Suprapubic skin (tissue), 4 donors: ENCODE measurements at places on chromosomes 2 and 18.

DNA sequence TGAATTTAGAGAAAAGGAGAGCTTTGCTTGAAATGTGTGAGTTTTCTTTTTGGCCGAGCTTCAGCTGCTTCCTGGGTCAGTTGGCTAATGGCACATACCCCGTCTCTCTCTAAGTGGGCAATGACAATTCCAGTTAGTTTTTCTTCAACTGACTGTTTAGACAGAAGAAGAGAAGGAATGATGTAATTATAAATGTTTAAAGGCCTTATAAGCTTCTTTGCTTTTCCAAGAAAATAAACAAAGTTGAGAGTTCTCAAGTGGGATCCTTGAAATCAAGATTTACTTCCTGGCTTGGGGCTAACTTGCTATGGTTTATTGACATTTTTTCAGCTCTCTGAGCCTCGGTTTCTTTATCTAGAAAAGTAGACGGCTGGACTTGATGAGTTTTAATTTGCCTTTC, 794.9 kb upstream of the ACVR2A start:
- DNase-seq = no peak

DNA sequence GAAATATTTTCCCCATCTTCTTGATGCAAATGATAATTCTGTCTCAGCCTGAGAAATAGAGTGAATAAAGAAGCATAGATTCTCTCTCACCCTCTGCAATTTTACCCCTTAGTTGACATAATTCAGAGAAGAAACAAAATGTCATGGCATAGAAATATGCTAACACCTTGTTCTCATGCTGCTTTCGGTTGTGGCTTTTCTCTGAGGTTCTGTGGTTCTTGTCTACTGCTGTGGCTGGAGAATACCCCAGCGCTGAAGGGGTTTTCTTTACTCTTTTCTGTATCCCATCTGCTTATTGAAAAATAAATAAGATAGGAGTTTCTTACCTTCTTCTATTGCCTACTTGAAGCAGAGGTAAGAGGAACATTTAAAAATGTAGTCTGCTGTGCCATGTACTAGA, 15.4 kb upstream of the RAB27B start:
- DNase-seq = no peak

DNA sequence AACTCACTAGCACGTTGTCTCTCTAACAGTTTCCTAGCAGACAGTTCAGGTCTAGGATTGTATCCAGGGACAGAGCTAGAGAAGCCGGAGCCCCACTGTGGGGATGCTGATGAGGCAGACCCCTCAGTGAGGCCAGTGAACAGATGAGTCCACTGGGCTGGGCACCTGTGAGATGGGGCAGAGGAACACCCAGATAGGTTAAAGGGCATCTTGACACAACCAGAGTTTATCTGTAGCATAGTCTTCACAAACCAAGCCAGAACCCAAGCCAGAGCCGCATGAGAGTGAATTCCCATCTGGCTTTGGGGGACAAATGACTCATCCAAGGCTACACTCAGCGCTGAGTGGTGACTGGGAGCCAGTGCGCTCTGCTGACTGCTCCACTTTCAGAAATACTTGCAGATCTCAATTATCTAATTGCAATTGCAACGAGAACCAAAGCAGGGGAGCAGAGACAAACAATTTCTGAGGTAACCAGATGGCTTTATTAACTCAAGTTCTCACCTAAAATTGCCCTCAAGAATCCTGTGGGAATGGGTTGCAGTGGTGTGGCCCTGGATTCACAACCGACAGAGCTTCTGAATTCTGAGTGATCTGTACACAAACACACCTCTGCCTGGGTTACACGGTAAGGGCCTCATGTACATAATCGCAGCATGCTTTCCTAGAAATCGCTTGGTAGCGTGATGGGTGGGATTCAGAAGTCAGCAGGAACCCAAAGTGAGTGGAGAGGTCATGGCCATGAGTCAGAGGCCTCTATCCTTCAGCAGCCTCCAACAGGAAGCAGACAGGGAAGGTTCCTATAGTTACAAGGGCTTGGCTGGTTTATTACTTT, 48.7 kb upstream of the MSH2 start:
- DNase-seq = peak; percentile 53

GRCh38 chr2:209918251-209918650, 84.2 kb upstream of the RPE start:
- DNase-seq = no peak

GRCh38 chr2:108390340-108390739, 12.6 kb downstream of the SULT1C4 start:
- DNase-seq = no peak

DNA sequence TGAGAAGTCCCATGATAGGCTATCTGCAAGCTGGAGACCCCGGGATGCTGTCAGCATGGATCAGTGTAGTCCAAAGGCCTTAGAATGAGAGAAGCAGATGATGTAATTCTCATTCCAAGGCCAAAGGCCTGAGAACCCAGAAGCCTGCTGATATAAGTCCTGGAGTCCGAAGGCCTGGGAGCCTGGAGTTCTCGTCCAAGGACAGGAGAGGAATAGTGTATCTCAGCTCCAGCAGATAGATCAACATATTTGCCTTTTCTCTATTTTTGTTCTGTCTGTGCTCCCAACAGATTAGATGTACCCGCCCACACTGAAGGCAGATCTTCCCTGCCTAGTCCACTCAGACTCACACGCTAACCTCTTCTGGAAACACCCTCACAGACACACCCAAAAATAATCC, 454.9 kb upstream of the CHAC2 start:
- DNase-seq = no peak

DNA sequence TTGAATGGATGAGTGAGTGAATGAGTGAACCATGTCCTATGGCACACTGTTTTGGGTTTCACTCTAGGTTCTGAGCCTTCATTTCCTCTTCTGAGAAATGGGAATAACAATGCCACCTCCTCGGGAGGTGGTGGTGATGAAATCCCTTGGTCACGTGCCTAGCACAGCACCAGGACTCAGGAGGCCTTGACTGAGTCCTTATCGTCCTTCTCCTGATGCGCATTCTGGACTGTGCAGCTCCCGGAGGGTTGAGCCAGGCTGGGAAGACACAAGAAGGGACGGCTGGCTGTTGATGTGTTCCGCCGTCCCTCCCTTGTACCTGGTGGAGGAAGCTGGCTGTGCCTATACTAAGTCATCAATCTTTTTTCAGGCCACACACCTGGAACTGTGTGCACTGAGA, 437.3 kb downstream of the ZNF521 start:
- no peak for DNase-seq

- DNase-seq = no peak
Measured at GRCh38 chr2:46878886-46879285, 36.7 kb downstream of the MCFD2 start.

GRCh38 chr2:201774546-201774945, 6.2 kb downstream of the ALS2 start:
- DNase-seq = no peak

DNA sequence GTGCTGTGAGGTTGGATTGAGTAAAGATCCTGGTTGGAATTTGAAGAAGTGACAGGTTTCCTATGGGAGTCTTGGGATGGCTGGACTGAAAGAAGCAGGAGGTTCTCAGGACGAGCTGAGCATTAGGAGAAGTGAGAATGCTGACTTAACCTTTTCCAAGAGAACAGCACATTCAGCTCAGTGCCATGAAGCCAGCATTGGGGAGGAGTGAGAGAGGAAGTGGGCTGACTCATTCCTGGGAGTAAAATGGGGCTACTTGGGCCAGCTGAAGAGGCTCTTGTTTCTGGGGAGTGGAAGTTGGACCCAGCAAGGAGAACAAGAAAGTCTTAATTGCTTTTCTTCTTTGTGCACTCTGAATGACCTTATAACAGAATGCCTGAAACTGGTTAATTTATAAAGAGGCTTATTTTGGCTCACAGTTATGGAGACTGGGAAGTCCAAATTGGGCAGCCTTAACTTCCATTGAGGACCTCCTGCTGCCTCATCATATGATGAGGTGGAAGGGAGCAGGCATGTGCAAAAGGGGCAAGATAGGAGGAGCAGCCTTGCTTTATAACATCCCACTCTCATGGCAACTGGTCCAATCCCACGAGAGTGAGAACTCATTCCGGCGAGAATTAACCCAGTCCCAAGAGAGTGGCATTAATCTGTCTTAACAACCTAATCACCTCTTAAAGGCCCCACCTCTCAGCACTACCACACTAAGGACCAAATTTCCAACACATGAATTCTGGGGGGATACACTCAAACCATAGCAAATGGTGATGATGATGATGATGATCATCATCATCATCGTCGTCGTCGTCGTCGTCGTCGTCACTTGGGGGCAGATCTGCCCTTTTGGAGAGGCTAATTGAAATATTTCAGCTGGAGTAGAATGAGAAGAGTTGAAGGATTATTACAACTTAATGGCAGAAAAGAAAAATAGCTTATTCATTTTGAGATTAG, 26.1 kb downstream of the DGUOK start:
- DNase-seq = no peak

DNA sequence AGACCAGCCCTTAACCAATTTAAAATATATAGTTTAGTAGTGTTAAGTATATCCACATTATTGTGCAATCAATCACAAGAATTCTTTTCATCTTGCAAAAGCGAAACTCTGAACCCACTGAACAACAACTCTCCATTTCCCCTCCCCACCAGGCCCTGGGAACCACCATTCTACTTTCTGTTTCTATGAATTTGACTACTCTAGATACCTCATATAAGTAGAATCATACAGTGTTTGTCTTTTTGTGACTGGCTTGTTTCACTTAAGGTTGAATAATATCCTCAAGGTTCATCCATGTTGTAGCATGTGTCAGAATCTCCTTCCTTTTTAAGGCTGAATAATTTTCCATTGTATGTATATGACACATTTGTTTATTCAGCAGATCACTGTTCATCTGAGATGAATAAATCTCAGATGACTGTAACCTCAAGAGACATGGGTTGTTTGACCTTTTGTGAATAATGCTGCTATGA, 8.1 kb upstream of the SOS1 start:
- no peak for DNase-seq

DNA sequence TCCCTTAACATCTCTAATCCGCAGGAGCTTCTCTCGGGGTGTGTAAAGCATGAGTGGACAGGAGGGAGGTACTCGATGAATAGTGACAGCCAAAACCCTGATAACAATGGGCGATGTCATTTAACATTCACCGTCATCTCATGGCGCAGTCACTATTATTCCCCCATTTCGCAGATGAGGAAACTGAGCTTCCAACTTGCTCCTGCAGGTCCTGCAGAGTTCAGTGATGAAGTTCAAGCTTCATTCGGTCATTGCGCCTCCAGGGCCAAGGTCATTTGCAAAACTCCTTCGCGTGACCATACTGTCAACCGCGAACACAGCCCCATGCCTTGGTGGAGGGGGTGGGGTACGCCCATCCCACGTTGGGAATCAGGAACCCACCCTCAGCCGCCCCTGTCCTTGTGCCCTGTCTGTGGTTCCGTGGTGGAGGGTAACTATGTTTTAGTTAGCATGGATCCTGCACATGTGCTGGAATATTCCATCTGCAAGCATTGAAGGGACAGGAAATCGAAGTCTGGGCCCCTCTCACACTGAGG, 215.5 kb downstream of the TFCP2L1 start:
- DNase-seq = no peak

GRCh38 chr2:73762571-73762970, 17.3 kb downstream of the DUSP11 start:
- no peak for DNase-seq

DNA sequence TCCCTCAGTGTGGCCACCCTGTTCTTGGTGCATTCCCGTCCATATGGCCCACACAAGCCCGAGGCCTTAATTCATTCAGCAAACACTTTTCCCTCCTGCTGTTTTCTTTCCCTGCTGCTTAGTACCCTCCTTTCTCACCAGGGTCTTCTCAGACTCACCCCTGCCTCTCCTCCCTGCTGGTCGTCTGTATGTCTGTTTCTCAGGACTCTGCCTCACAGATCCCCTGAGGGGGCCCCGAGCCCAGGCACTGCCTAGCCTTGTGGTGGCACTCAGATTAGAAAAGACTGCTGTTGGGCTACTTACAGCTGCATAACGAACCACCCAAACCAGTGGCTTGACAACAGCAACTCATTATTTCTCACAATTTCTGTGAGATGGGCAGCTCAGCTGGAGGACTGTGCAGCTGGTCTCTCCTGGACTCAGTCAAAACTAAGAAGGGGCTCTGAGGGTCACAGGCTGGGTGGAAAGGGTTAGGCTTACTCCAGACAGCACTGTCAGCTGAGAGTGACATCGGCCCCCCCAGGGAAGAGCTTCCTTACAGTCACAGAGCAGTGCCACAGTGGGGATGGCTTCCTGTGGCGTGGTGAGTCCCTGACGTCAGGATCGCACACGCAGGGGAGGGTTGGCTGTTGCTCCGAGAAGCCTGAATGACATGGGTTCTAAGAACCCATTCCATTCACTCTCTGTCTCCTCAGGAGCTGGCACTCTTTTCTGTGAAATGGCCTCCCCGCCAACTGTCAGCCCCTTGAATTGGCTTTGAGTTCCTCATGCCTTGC, 139.0 kb downstream of the UXS1 start:
- DNase-seq = no peak

GRCh38 chr18:8654503-8655451, 45.5 kb downstream of the RAB12 start:
- no peak for DNase-seq

DNA sequence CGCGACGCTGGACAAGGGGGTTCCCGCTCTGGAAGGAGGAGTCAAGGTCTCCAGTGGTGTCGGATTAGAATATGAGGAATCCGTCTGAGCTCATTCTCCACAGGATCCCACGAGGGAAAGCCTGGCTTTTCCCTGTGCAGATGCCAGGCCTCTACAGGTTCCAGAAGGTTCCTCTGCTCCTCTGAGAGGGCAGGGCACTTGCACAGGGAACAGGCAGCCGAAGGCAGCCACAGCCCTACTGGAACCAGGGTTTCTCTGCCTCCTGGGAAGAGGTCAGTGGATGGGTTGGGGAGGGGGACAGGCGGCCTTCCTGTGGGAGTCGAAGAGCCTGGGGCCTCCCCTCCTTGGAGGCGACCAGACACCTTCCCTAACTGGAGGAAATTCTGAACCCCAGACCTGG, 1.7 kb upstream of the AQP12A start:
- DNase-seq = no peak

- no peak for DNase-seq
Measured at GRCh38 chr18:63788447-63789096, 13.4 kb downstream of the SERPINB7 start.

DNA sequence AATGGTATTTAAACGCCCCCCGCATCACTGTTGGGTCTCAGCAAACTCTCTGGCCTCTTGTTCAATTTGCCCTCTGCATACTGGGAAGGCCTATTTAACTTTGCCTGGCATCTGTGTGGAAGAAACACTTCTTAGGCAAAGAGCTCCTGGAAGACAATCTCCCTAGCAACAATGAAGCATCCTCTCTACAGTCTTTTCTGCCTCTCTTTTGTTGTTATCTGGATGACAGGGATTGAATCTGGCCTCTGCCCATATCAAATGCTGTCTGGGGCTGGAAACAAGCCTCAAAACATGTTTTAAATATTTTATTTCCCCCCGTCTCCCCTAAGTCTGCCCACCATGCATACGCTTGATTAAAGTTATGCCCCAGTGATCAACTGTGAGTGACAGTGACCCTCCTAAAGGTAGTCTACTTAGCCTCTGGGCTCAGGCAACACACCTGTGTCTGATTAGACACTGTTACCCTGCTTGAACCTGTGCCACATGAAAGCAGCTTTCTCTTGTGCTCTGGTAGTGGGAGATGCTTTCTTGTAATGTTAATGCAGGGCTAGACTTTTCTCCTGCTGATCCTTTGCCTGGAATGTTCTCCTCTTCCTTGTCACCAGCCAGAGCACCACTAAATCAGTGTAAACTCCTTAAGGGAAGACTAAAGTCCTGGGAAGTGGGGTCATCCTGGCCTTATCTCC, 34.9 kb downstream of the CDC42EP3 start:
- DNase-seq = no peak
